ENCODE measurements at places on chromosomes 12 and 14.

GRCh38 chr12:72285861-72286260 lies 13.7 kb downstream of the TRHDE start:
- DNase-seq, result no peak

DNA sequence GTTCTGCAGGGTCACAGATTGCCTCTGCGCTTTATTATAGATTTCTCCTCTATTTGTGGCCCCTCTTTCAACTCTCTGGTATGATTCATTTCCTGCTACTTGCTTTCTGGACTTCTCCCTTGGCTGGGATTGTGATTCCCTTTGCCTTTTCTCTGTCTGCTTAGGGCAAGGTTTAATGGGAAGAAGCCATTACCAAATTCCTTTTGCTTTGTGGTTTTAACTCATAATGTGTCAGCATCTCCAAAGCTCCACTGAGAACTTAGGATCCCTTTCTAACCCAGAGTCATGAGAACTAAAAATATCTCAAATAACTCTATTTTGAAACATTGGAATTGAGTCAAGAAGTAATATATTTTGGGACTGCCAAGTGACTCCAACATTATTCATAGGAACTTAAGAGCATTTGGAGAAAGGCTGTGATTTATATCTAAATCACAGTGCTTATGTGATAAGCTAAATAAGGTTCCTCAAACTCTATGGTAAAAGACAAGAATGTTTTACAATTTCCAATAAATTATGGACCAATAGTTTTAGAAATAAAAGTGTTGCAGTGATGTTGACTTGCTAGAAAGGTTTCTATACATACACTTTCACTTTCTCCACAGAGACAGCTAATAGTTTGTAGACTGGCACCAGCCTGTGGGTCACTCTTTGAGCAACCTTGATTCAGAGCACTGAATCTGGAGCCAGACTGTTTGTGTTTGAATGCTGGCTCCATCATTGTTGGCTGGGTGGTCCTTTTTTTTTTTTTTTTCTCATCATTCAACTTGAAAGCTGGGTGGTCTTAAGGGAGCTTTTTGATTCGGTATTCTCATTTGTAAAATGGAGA lies 93.9 kb downstream of the DACT1 start:
- no peak for DNase-seq

GRCh38 chr12:64431791-64432190 lies 20.1 kb upstream of the TBK1 start:
- DNase-seq, result no peak

GRCh38 chr14:100822532-100823296 lies 3.2 kb upstream of the MEG3 start:
- DNase-seq, result no peak

DNA sequence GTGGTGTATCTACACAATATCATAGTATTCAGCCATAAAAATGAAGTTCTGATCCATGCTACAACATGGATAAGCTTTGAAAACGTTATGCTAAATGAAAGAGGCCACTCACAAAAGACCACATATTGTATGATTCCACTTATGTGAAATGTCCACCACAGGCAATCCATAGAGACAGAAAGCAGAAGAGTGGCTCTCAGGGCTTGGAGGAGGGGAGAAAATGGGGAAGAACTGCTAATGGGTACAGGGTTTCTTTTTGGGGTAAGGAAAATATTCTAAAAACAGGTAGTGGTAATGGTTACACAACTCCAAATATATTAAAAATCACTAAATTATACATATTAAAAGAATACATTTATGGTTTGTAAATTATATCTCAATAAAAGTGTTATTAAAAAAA lies 16.5 kb downstream of the SCNN1A start:
- DNase-seq, result no peak

- DNase-seq, result no peak
Observed at GRCh38 chr12:6768990-6769389, 2.8 kb downstream of the PTMS start.

- DNase-seq, result no peak
Observed at GRCh38 chr12:88993651-88994050, 358.6 kb downstream of the DUSP6 start.

GRCh38 chr14:103994535-103995184 lies 52.3 kb upstream of the RD3L start:
- DNase-seq, result no peak

GRCh38 chr14:89635615-89636014 lies 218.6 kb upstream of the FOXN3 start:
- no peak for DNase-seq

Data from activated effector memory CD4-positive, alpha-beta T cell treated with anti-CD3 and anti-CD28 coated beads, Interleukin-2, amount 50 U/mL, for 16 hours (primary cell).